Foreskin keratinocyte (primary cell): ENCODE measurements at places on chromosomes 5 and 9.

DNA sequence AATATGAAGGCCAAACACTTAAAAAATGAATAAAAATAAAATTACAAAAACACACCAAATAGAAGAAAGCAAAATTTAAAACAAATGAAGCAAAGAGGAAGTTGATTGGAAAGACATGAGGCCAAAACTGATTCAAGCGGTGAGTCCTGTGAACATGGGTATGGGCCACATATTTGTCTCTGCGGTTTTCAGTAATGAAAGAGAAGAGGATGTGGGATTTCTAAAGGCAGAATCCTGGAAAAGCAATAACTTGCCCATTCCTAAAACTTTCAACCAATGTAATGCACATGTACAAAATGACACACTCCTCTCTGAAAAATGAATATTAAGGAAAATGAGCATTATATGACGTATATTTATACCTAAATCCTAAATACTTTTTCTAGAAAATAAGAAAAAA is 263.7 kb downstream of the SEMA5A start:
- DNase-seq: no peak

DNA sequence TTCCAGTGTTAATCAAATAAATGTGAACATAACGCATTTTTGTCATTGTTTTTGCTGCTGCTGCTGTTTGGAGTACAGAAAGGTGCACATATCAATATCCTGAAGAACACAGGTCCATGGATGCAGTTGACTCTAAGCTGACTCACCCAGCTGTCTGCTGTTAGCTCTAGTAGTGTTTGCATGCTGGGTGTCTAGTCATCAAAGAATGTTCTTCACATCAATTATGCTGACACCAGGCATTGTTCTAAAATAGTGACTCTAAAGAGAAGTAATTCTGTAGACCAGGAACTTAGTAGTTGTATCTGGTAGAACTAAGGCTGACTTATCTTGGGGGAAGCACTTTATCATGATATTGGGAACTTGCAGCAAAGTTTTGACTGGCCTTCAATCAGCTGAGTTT is 55.7 kb upstream of the DPYSL3 start:
- peak; percentile 90 for DNase-seq

DNA sequence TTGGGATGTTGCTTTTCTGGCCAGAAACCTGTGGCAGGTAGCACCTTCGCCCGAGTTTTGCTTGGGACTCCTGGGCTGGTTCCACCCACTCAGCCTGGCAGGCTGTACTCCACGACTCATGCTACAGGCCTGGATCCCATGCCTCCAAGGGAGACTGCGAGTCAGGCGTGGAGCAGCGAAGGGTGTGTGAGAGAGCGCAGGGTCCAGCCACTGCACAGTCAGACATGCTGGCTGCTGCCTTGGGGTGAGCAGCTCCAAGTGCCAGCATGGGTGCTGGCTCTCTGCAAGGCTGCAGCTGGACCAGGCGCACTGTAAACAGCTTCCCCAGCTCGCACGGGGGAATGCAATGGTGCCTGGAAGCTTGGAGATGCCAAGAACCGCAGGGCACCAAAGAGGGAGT is 249.6 kb upstream of the EDIL3 start:
- DNase-seq: no peak

DNA sequence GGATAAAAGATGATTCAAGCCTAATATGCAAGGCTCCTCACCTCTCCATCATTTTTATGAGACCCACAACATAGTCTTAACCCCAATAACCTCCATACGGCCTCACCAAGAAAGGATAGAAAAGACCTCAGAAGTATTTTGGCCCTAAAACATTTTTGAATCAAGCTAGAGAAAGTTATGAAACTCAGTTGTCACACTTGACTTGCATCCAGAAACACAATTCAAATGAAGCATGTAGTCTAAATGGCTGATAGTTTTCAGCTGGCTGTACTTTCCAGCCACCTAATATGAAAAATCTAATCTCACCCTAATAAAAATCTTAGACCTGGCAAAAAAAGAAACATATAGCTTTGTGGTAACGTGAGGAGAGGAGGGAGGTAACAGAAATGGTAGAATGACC is 116.1 kb downstream of the ARL15 start:
- no peak for DNase-seq

DNA sequence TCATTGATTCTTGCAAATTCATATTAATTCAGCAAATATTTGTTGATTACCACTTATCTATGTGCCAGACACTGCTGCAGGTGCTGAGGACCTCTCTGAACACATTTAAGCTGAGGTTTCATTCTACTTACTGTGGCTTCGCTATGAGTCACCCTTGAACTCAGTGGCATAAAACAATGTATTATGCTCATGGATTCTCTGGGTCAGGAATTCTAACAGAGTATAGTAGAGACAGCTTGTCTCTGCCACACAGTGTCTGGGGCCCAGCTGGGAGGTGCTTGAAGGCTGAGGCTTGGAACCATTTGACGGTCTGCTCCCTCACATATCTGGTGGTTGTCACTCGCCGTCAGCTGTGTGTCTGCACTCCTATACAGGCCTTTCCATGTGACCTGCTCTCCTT is 124.3 kb upstream of the NR3C1 start:
- DNase-seq: no peak

- DNase-seq: no peak
These were observed 8.7 kb downstream of the IGIP start for GRCh38 chr5:140134277-140134935.

DNA sequence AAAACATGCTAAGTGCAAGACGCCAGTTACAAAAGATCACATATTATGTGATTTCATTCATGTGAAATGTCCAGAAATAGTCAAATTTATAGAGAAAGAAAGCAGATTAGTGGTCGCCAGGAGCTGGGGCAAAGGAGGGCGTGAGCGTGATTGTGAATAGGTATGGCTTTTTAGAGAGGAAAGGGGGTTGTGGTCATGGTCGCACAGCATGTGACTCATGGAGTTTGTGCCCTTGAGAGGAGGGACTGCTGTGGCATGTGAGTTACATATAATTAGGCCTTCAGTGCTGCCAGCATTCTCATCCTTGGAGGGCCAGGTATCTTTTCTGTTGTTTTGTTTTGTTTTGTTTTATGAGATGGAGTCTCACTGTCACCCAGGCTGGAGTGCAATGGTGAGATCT is 21.2 kb upstream of the MARCHF6 start:
- DNase-seq: no peak

GRCh38 chr5:104793755-104794080 is 1231.1 kb upstream of the NUDT12 start:
- no peak for DNase-seq

DNA sequence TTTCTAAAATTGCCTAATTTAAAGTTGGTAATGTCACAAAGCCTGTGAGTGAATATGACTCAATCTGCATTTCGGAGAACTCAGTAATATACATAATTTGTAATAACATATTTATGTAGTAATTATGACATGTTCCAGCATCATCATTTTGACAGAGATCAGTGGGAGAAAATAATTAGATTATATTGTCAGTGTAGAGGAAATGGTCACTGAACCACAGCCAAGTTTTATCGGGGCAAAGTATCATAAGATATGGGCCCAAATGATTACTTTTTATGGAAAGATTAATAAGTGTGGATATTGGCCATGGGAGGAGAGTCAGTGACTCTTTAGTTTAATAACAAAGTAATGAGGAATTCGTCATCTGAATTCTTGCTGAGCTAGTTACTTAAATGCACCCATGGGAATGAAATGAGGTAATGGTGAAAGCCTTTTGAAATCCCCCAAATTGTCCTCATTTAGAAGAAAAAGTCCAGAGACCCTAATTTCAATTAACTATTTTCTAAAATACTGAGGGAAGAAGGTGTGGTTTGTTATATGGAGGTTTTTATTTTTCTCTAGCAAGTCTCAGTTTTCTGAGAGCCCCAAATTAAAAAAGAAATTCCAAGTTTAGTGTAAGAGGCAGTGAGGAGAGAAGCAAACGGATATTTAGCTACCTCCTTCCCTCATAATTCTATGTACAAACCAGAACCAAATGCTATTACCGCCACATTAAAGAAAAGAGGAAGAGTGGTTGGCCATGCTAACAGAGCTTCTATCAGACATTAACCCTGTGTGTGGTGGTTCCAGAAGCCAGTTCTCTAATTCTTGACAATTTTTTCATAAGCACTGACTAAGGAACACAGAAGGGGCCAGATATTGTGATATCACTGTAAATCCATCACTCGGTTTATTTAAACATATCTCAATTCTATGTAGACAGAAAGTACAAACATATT is 37.7 kb upstream of the MRPS30 start:
- no peak for DNase-seq

DNA sequence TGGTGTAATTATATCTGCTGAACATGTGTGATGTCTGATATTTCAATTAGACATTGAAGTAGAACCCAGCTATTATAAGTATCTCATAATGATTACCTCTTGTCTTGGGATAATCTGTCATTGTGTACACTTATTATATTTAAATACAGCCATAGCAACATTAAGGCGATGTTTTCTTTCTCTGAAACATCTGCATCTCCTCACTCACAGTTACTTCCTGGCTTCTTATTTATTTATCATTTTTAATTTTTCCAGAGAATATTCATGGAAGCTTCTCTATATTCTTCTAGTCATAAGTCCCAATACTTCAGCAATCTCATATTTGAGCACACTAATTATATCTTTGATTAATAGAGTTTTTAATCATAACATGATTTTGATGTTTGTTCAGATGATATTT is 103.8 kb upstream of the FBN2 start:
- no peak for DNase-seq

DNA sequence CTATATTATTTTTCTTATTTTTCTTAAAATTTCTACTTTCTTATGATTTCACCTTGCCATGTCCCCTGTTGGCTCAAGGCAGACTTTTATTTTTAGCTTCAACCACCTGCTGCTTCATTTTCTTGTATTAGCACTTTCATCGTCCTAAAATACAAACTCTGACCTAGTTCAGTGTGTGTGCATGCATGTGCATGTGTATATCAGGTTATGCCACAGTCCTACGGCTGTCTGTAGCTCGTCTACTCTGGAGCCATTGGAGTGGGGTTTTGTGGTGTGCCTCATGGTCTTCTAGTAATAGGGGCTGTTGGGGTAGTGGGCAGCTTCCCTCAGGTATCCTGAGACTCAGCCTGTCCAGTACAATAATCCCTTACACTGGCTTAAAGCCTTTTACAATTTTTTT is 13.4 kb upstream of the SPINK1 start:
- no peak for DNase-seq

DNA sequence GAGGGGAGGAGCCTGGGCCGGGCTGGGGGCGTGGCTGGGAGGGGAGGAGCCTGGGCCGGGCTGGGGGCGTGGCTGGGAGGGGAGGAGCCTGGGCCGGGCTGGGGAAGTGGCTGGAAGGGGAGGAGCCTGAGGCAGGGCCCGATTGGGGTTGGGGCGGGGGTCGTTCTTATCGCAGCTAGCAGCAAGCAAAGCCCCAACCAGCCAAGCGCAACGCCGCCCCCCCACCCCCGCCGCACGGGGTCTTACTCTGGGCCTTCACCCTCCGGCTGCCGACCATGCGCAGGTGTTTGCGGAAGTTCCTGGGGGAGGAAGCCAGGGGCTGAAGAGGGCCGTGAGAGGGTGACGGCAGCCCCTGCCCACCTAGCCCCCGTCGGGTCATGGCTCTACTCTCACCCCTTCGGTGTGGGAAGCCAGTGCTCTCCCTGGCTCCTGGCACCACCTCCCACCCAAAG is 5.0 kb downstream of the NSMF start:
- DNase-seq: no peak

DNA sequence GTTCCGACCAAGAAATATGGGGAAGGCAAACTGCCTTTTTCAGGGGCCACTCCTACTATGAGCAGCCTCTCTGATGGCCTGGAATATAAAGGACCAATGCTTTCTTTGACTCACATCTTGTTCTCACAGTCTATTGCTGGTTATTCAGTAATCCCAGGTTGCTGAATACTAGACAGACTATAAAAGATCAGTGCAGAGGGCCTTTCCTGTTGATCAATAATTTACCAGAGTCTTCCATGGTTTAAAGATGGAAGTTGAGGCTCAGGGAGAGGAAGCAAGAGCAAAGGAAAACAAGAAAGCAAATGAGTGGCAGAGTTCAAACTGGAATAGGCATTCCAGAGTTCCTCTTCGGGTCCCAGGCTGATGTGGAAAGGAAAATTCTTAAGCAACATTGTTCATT is 62.9 kb downstream of the FBXO38 start:
- no peak for DNase-seq

- no peak for DNase-seq
These were observed 217.2 kb downstream of the IRX2 start for GRCh38 chr5:2534251-2534650.
